ENCODE measurements at places on chromosomes 11 and 22. TPM values are rescaled to one million over a fixed set of nuclear protein-coding genes. Genes with fewer than 3 reads are reported as not detected.

The ANO9 gene
- 4.9 TPM for polyA plus RNA-seq

The RFPL2 gene
- not detected for polyA plus RNA-seq

The SMIM38 gene
- polyA plus RNA-seq = not detected

The CHRM1 gene
- not detected for polyA plus RNA-seq

The NRIP3 gene
- polyA plus RNA-seq = not detected

The CRYBB1 gene
- polyA plus RNA-seq = 1.0 TPM

The C1QTNF4 gene
- polyA plus RNA-seq = not detected

The RASD2 gene
- not detected for polyA plus RNA-seq

The BTG4 gene
- polyA plus RNA-seq = not detected

The SPDYC gene
- not detected for polyA plus RNA-seq

The C11orf16 gene
- polyA plus RNA-seq = not detected

The CABP4 gene
- 3.9 TPM for polyA plus RNA-seq

The OR51B5 gene
- polyA plus RNA-seq = not detected

The SCARF2 gene
- 0.16 TPM for polyA plus RNA-seq

The FOLR2 gene
- polyA plus RNA-seq = 16.1 TPM

The OR52I2 gene
- not detected for polyA plus RNA-seq
